ENCODE measurements at places on chromosomes 5 and 9.

GRCh38 chr9:18566121-18566520, 92.2 kb downstream of the ADAMTSL1 start:
- DNase-seq: peak; percentile 82

DNA sequence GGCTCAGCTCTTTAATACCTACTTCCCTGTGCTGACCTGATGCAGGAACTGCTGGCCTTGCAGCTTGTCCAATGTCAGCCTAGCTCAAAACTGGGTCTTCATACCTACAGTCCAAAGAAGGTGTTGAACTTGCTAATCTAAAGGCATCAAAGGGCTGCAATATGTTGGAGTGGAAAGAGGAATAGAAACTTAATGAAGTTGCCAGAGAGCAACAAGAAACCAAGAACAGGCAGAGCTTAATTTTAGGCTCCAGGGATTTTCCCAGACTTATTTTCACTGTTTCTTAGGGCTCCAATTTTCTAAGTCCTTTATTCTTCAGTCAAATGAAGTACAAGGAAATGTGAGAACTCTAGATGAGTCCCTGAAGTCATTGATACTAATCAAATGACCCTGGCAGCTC, 17.6 kb upstream of the ERCC6L2 start:
- DNase-seq: no peak

DNA sequence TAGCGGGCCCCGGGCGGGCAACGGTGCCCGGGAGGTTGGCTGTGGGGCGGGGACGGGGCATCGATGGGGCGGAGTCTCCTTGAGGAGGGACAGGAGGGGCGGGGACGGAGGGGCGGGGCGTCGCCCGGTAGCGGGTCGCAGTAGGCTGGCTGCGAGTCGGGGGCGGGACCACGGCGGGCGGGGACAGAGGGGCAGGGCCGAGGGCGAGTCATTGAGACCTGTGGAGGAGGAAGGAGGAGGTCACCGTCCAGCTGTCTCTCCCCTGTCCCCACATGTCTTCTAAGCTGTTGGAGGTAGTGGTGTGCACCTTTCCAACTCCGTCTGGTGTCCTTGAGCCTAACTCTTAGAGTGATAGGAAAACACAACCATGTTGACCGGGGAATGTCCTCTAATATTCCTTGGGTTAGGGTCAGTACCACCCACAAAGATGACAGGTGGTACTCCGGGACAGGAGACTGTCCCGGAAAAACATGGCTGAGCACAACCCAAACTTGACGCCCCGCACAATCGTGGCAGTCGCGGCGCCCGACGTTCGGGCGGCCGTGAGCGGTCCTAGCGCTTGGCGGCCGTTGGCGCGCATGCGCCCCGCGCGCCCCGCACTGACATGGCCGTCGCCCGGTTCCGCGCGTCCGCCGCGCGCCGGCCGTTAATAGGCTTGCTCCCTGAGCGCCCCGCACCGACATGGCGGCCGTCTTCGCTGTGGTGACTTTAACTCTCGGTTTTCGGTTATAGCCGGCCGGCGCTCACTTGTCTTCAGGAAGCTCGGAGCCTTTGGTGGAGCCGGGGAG, at the start of the genes CRAT and PTPA:
CRAT (minus strand) TSS at position 54 of the 788 bp plus-strand sequence. CDS start 284 bp downstream, outside the sequence.
PTPA (plus strand) TSS at position 676 of the 788 bp plus-strand sequence. CDS start 186 bp downstream, outside the sequence.
- DNase-seq: peak; percentile 96

- peak; percentile 95 for DNase-seq
These were observed 49.7 kb downstream of the MYO10 start for GRCh38 chr5:16886366-16886736.

- DNase-seq: peak; percentile 37
These were observed 26.2 kb upstream of the LMX1B start for GRCh38 chr9:126587187-126588185.

GRCh38 chr9:12230708-12231107, 462.5 kb upstream of the TYRP1 start:
- no peak for DNase-seq

Data from choroid plexus epithelial cell (primary cell).